Muscle of back (tissue), 13 donors: ENCODE measurements at places on chromosomes 7 and 10. TPM values are rescaled to one million over a fixed set of nuclear protein-coding genes. Genes with fewer than 3 reads are reported as not detected.

- DNase-seq: no peak
Measured at GRCh38 chr10:51080311-51081006, 6.2 kb downstream of the PRKG1 start.

GRCh38 chr7:50085344-50085743, 7.7 kb downstream of the ZPBP start:
- no peak for DNase-seq

GRCh38 chr7:1579481-1580421, 9.9 kb upstream of the PSMG3 start:
- DNase-seq: peak; percentile 45

GRCh38 chr7:128234476-128235026, 6.5 kb upstream of the LEP start:
- no peak for DNase-seq

DNA sequence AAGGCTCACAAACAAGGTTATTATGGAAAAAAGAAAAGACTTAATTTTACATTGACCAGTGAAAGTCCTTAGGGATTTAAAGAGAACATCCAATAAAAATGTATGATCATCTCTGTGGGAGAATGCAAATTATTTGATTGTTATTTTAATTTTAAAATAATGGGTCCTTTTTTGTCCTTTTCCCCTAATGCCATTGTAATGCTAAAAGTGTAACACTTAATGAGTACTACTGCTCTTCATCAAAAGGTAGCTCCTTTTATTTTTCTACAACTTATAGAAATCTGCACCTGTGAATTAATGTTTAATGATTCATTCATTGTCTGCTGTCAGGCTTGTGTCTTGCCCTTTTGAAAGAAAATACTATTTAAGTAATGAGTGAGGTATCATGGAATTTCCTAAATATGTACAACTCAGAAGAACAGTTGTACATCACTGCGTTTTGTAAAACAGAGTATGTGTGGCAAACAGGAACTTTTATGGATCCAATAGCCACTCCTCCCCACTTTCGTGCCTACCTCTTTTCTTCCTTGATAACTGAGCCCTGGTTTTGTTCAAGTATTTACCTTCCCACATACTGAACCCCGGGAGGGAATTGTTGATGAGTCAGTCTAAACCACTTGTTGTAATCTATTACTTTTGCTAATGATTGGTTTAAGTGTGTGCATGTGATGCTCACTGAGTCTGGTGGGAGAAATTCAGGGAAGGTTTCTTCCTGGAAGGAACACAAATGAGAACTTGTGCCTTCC, 19.9 kb upstream of the TRUB1 start:
- DNase-seq: no peak

DNA sequence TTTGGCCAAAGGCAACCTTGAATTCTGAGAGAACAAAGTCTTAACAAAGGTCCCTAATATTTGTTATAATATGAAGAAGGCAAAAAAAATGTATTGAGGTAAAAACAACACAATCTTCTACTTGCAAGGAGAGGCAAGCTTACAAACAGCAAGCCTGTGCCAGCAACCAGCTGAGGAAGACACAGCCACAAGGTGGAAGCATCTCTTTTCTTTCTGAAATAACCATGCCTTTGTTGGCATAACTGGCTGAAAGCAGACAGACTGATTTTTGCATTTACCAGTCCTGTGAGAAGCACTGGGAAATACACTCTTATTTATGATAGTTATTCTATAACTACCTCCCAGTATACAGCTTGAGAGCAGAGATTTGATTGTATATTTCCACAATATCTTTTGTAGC, 292.0 kb downstream of the PHTF2 start:
- DNase-seq: no peak

- no peak for DNase-seq
Measured at GRCh38 chr7:37999673-38000072, 79.2 kb downstream of the EPDR1 start.

DNA sequence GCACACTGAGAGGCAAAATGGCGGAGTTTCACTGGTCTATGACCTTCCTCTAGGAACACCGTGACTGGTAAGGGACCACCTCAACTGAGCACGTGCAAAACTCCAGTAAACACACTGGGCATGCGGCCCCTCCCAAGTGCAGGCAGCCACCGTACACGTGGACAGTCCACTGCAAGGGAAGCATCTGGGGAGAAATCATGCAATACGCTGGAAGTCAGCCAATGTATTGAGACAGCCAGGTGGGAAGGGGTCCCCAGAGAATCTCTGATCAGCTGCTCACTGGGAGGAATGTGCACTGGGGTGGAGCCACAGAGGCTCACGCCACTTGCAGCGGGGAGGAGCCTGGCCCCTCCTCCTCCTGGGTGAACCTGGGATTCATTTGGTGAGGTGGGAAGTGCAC, 49.3 kb downstream of the CFAP46 start:
- peak; percentile 55 for DNase-seq

DNA sequence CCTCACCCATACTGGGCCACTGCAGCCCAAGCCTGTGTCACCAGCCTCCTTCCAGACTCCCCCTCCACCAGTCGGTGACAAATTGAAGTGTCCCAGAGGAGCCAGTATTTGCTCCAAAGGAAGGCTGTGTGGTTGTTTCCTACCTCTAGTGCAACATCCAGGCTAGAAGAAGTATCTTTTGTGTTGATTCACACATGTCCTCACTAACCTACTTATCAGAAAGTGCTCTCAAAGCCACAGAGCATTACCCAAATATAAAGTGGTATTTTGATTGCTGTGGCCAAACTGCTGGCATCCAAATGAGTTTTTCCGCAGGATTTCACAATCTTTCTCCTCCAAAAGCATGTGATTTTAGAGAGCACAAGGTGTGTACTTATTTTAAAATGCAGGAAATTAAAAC, 134.8 kb downstream of the CUL2 start:
- no peak for DNase-seq

DNA sequence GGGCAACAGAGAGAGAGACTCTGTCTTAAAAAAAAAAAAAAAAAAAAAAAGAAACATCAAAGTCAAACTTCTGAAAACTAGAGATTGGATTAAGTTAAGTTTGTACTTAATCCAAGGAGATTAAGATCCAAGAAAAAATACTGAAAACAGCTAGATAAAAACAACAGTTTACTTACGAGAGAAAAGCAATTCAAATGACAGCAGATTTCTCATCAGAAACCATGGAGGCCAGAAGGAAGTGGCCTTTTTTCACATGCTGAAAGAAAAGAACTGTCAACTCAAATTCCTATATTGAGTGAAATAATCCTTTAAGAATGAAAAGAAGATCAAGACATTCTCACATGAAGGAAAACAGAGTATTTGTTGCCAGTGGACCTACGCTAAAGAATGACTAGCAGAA, 5.4 kb upstream of the CCDC71L start:
- DNase-seq: no peak

GRCh38 chr10:641149-642010, 48.1 kb downstream of the DIP2C start:
- no peak for DNase-seq

DNA sequence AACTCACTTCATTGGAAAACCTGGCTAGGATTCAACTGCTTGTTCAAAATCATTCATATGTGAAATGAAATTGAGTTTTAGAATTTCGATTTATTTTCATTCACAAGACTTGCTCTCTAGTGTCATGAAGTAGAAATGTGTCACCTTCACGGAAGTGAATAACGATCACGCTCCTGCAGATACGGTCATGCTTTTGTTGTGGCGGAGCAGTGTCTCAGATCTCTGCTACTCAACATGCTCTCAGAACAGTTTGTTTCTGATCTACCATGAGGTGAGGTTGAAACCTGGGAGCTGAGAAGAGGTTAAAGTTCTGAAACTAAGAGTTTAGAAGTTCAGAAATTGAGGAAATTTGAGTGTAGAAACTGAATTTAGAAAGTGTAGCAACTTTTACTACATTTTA, 13.8 kb upstream of the PITRM1 start:
- DNase-seq: no peak

DNA sequence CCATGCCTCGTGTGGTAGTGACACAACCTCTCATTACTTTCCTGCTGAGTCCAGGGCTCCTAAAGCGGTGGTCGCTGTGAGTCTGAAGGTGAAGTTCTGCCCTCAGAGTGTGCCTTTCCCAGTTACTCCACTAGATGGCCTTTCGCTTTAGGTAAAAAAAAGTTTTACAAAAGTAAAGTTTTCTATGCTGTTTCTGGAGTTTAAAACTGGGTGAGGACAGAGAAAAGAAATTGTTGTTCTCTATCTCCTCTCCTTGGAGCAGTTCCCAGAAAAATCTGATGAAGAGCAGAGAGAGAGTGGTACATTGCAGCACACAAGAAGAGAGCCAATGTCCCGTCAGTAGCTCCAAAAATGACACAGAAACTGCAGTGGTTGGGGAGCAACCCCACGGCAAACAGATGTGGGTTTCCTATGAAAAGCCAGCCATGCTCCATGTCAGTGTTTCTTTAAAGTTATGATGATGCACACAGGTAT, 257.1 kb downstream of the GLI3 start:
- peak; percentile 87 for DNase-seq

DNA sequence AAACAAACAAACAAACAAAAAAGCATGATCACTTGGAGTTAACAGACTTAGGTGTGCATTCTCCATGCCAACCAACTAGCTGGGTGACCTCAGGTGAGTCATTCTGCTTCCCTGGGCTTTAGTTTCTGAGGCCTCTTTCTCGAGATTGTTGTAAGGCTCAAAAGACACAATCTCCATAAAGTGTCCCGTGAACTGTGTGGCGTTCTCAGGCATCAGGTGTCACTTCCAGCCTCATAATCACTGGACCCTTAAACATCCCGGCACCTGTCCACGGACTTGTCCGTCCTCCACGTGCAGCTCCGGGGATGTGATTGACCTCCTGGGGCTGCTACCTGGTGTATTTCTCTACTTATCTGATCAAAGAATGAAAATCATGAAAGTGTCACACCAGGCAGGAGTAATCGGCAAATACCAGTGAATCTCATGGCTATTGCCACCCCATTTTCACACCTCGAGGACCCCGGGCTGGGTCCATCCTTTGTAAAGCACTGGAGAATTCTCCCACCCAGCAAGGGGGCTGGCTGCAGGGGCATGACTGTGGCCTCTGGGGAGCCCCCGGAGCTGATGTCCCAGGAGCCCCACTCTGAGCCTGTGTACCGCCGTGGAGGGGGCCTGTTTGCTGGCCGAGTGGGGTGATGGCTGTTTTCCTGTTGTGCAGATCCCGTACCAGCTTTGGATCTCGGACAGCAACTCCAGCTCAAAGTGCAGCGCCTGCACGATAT, 189.8 kb upstream of the SH2B2 start:
- DNase-seq: no peak

PIK3AP1 gene
- polyA plus RNA-seq: 2.9 TPM

FAM180A gene
- polyA plus RNA-seq: 0.56 TPM

IKZF5 gene
- 11.4 TPM for polyA plus RNA-seq

CRHR2 gene
- 5.8 TPM for polyA plus RNA-seq

XRCC2 gene
- polyA plus RNA-seq: 3.0 TPM

DUS4L gene
- polyA plus RNA-seq: 6.3 TPM

NODAL gene
- polyA plus RNA-seq: 0.48 TPM
